Activated CD4-positive, alpha-beta T cell treated with anti-CD3 and anti-CD28 coated beads, Interleukin-2, amount 10 ng/mL, durations not matched to agents 24 days and 14 days (primary cell): ENCODE measurements at places on chromosomes 2 and 18.

DNA sequence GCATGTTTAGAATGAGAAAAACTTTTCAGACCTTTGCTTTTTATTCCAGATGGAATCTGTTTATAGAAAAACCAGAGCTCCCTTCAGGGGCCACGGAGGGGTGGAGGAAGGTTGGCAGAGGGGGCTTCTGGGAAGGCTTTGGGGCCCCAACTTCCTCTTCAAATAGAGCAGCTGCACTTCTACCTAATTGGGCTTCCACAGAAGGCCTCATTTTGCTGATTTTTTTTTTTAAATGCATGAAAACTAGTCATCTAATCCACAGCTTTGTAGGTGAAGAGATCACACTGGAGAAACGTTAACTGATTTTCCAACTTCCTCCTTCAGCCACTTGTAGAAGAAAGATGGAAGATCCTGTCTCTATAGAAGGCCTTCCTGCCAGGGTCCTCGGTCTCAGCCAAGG is 181.8 kb downstream of the BCL11A start:
- no peak for DNase-seq

DNA sequence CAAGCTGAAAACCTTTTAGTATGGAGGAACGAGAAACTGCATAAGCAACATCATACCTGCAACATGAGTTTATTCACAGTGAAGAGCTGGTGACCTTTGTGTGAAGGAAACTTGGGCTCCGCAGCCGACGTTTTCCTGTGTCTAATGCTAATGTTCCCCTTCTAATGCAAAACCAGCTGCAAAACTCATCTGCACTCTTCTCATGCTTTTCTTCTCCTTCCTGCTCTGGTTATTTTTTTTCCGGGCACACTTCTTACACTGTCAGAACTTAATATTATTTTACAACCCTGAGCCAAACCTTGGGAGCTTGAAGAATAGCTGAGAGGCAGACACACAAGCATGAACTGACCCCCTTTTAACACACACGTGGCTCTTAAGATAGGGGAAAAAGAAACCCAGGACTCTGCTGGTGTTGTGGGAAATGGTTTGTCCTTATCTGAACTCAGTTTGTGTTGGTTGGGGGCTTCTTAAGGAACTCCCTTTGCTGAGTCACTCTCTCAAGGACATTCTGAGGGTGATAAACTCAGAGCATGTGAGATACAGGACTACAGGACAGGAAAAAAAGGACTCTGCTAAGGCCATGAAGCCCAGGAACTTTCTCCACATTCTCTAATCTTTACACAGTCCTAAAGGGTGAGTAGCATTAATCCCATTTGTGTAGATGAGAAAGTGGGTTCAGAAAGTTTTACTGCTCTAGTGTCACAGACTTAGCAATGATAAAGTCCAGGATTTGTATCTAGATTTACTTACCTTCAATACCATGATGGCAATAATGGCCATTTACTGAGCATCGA is 439.3 kb upstream of the TRIB2 start:
- no peak for DNase-seq

DNA sequence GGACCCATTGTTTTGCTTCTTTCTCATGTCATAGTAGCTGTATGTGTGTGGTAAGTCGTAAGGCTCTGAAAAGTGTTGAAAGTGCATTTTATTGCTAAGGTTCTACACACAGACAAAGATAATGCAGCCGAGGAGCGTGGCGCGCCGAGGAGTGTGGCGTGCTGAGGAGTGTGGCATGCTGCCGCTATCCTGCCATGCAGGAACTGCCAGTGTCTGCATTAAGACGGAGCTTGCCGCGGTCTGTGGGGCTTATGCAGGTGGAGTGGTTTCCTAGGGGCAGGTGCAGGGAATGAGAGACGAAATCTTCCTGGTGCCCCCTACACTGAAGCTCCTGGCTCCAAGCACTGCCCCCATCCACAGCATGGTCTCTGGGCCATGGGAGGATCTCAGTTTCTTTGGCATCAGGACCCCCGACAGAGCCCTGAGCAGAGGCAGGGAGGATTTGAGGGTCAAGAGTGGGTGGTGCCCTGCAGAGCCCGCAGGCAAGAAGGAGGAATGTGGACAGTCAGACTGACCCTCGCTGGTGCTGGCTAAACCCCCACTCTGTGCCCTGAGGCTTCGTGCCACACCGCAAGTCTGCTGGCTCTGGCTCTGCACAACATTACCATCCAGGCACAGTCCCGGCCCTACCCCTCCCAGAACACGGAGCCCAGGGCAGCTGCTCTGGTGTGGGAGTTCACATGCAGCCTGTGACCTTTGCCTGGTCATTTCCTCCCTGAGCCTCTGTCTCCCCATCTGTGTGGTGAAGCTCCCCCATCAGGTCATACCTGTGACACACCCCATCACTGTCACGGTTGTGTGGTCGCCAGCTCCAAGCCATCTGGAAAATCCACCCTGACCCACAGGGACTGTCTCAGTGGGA is 3.2 kb downstream of the SNED1 start:
- DNase-seq = peak; percentile 49

DNA sequence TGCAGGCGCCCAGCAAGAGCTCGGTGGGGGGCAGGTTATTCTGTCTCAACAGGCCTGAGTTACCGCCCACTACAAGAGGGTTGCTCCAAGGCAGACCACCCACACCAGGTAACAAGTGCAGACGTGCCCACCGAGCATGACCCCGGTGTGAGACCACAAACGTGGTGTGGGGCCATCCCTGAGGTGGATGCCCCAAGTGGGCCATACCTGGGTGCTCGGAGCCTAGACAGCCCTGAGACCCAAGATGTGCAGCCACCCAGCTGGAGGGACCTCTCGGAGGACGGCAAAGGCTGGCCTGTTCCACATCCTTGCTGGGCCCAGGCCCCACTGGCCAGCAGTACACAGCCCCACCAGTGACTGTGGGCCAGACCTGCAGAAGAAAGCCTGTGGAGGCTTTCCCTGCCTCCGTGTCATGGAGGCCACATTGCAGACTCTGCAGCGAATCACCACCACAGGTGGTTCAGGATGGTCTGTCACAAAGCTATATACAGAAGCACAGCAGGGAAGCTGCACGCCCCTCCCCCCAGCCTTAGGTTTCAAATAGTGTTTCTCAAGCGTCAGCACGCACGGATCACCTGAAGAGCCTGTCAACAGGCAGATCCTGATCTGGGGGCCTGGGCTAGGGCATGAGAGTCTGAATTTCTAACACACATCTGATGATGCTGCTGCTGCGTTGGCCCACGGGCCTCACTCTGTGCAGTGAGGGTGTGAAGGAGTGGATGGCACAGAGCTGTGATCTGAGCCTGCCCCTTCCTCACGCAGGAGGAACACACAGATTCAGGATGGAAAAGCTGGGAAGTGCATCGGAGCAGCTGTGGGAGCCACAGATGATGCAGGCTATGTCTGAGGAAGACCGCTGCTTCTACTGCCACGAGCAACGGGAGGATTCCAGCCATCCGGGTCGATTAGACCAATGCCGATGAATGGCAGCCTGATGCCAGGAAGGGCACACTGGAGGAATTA is 96.8 kb downstream of the UXS1 start:
- no peak for DNase-seq

DNA sequence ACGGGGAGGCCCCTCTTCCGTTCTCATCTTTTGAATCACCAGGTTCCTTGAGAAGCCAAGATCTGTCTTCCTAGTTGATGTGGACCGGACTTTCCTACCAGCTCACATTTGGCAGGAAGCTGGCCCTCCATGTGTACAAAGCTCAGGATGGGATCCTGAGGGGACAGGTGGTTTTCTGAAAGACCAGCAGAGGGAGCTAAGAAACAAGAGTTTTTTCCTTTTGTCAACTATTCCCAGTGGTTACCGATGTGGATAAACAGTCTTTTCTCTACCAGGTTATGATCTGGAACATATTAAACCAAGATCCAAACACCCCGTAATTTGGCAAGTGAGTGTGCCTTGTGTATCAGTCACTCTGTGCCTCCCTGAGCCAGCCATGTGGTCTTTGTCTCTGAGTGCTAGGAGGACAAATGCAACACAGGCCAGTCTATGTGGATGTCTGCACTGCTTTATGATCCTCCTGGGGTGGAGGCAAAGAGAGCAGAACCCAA is 25.1 kb upstream of the ARHGAP25 start:
- DNase-seq = peak; percentile 74

DNA sequence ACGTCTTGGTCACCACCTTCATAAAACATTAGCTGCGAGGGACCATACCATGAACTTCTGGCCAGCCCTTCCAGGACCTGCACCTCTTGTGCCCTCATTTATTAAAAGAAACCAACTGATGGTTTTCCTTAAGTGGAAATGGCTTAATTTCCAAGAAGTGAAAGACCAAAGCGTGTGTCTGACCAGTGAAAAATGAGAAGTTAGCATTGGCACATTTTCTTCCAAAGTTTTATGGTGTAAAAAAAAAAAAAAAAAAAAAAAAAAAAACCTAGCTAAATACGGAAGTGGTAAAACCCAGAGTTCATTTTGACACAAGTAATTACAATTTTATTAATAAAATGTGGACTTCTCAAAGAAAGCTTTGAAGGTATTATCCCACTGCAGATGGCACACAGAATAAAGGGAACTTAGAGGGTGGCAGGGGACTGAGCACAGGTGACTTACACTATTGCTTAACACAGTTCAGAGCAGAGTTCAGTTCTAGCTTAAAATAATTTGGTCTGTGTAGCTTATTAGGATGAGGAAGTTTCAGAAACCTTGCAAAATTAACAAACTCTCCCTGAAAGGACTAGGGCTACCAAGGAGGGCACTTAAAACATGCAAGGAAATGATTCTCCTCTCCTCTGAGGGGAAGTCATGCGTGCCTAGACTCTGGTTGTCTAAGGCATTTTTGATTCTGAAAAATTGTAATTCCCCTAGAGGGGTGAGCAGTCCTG is 42.2 kb upstream of the EPG5 start:
- DNase-seq = no peak

DNA sequence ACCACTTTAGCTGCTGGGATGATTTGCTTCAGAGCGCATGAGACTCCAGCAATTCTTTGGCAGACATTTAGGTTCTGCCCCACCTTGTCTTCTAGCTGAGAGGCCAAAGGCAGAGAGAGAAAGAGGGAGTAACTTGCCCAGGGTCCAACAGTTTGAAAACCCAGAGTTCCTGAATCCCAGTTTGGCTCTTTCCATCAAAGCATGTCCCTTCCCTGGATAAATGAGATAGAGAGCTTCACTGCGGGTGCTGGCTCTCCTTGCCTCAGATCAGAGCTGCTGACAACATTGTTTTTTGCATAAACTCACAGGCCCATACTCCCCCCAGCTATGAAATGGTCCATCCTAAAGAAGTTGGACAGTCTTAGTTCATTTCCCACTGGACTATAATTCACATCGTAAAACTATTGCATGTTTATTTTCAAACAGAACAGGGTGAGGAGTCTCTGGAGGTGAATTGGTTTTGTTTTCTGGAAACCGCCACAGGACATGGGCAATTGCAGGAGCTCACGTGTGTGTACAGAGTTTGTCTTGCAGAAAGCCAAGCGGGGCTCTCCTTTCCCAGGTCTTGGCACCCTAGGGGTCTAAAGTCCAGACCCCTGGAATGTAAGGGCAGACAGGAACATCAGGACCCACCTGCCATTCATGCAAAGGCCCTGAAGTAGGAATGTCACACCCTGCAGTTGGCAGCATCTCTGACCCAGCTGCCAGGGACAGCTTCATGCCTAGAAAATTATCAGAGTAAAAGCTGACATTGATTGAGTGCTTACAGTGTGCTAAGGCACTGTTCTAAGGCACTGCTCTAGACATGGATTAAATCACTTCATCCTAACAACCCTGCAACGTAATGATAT is 25.0 kb upstream of the SLC14A2 start:
- DNase-seq = no peak

DNA sequence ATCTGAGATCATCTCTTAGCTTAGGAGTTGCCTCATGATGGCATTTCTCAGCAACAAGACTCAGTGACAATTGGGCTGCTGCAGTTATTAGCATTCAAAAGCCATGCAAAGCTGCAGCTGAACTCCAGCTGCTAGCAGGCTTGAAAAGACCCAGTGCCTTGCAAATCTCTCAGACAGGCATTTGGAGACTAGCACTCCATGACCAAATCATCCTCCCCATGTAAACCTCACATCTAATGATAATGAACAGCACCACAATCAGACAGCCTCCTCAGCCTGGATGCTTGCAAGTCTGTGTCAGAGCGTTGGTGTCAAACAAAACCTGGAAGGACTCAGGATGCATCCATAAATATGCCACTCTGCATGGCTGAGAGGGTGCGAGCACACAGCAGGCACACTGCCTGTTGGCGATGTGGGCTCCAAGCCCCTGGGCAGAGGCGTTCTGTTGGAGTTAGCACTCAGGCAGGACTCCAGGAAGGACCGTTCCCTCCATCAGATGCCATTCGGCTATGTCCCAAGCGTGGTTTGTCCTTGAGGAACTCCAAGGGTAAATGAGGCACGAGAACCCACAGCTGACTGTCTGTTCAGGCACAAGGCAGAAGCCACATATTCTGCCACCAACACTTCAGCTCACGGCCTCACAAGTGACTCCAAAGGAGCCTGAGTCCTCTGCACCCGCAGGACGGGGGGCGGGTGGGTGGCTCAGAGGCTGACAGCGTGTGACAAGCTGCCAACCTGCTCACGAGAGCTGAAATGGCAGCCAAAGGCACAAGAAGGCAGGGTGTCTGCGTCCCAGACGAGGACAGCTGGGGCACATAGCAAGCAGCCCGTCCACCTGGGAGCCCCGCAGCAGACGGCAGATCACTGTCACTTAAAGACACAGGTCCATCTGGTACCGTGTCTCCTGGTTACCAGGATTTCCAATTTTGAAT is 183.8 kb downstream of the MYT1L start:
- no peak for DNase-seq

- peak; percentile 17 for DNase-seq
Observed at GRCh38 chr2:190625691-190626090, 23.2 kb upstream of the NAB1 start.

GRCh38 chr2:45862843-45863242 is 211.4 kb downstream of the PRKCE start:
- DNase-seq = peak; percentile 68

GRCh38 chr2:147165697-147166382 is 679.0 kb upstream of the ACVR2A start:
- no peak for DNase-seq

DNA sequence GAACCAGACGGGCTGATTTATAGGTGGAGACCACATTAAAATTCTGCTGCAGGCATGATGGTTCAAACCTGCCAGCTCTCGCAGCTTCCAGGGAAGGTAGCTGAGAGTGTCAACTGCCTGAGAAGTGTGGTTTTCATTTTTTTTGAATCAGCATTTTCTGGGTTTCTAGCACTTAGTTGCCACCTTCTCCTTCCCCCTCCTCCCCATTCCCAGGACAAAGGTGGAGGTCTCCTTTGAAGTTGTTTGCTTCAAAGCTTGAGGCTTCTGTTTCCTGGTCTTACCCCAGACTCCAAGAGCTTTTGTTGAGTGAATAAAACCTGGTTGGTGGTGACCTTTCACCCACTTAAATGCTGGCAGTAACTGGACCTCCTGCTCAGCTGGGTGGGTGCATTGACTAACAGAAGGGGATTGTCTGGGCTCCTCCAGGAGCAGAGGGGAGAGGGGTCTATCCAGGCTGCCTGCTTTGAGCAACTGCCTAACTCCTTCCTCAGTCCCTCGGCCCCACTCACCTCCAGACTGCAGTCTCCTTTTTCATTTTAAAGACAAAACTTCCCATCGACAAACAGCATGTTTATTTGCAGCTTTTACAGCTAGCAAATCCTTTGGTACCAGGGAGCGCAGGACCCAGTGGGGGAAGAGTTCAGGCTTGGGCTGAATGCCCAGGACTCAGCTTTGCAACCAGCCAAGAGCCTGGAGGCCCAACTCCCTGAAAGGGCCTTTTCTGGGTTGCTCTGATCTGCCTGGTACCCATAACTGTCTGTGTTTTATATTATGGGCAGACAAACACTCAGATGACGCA is 3.5 kb downstream of the RHOB start:
- no peak for DNase-seq

- DNase-seq = peak; percentile 44
Observed at GRCh38 chr2:105723431-105723830, 21.3 kb upstream of the NCK2 start.
